ENCODE measurements at places on chromosomes 1 and 21.

GRCh38 chr1:177282976-177283375 is 112.2 kb downstream of the BRINP2 start:
- DNase-seq: no peak

GRCh38 chr1:19922015-19922688 is 1.3 kb downstream of the PLA2G2E start:
- DNase-seq: no peak

GRCh38 chr1:6531996-6532395 is 22.3 kb downstream of the NOL9 start:
- no peak for DNase-seq

DNA sequence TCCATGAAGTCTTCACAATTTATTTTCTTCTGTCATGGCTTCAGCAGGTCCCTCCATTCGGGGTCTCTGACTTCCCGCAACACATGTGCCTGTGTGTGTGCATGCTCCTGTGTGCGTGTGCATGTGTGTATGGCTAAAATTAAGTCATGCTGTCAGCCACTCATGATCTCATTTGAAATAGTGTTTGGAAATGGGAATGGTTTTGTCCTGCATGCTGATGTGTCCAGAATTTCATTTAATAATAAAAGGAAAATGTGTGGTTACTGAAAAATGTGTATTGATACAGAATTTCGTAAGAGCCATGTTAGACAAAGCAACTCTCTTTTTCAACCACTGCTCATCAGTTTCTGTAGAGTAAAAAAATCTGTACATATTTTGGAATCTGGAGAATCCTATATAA is 123.8 kb upstream of the PRDX6 start:
- DNase-seq: no peak

- no peak for DNase-seq
These were observed 48.7 kb downstream of the TESK2 start for GRCh38 chr1:45442272-45442671.

- DNase-seq: no peak
These were observed 78.4 kb downstream of the AK5 start for GRCh38 chr1:77360256-77360655.

DNA sequence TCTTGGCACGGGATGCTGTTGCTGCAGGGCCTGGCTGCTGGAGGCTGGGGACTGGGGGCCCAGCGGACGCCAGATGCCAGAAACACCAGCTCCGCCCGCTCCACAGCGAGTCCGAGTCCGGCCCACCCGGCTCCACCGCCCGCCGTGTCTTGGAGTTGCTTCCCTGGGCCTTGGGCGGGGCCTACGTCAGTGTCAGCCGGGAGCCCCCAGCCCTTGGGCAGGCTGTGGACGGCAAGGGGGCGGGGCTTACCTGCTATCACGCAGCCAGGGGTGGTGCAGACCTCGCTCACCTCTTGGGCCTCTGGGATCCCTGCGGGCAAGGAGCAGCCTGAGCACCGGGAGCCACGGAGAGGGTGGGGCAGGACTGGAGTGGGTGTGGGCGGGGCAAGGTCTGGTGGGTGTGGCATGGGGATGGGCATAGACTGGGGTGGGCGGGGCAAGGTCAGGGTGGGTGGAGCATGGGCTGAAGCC is 21.8 kb downstream of the MMEL1 start:
- DNase-seq: no peak

DNA sequence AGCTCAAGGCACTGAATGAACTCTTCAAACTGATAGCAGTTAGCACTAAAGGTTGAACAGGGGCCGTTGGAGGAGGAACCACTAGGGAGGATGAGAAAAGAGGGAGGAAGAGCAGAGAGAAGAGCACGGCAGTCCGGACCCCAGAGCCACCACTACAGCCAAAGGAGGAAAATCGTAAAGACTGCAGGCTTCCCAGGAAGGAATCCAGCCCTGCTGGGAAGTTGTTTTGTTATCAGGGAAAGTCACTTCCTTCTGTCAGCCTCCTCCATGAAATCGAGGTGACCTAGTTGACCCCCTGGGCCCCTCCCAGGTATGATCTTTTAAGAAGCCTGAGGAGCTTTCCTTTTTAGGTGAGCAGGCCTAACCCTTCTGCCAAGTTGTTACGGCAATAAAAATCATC is 88.2 kb downstream of the PBX1 start:
- DNase-seq: peak; percentile 88

- no peak for DNase-seq
These were observed 58.5 kb downstream of the TENT5C start for GRCh38 chr1:117664314-117664713.

GRCh38 chr1:113542221-113542701 is 151.9 kb downstream of the MAGI3 start:
- no peak for DNase-seq

- no peak for DNase-seq
These were observed 19.1 kb downstream of the KLHL20 start for GRCh38 chr1:173733912-173734311.

GRCh38 chr1:241332037-241332409 is 25.0 kb downstream of the RGS7 start:
- DNase-seq: no peak

DNA sequence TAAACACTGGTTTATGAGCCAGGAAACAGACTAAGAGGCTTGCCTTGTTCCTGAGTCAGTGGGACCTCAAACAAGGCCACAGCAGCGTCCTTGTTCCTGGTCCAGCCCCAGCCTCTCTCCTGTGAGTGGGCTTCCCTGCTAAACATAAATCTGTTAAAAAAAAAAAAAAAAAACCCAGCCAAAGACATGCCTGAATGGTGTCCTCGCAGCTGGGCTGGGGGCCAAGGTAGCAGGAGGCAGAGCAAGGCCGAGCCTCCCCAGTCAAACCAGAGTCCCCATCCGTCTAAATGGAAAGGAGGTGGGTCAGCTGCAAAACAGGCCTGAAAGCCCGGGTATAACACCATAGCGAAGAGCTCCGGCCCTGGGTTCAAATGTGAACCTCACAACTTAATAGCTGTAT is 18.1 kb upstream of the IFFO2 start:
- DNase-seq: no peak

GRCh38 chr1:85198864-85199263 is 2.0 kb downstream of the SYDE2 start:
- no peak for DNase-seq

DNA sequence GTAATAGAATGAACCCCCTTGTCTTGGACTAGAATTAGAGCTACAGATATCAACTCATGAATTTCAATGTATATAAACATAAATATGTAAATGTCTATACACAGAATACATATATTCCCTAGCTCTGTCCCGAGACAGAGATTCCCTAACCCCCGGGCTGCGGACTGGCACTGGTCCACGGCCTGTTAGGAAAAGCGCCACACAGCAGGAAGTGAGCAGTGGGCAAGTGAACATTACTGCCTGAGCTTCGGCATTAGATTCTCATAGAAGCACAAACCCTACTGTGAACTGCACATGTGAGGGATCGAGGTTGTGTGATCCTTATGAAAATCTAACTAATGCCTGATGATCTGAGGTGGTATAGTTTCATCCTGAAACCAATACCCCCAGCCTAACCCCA is 51.2 kb downstream of the PIK3R3 start:
- no peak for DNase-seq

- no peak for DNase-seq
These were observed 2.2 kb downstream of the GADD45A start for GRCh38 chr1:67687198-67687545.

DNA sequence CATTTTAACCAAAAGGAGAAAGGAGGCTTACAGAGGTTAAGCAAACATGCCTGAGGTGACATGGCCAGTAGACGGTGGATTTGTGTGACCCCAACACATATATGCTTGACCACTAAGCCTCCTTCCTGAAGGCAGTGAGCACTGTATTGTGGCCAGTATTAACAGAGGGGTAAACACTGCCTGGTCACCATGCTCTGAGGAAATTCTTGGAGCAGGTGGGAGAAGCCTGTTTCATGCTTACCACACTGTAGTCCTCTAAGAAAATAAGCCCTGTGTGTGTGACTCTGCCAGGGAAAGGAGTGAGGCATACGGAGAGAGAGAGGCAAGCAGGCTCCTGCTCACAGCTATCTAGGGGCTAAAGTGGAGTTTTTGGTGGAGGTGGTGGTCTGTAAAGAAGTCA is 102.7 kb downstream of the KCND3 start:
- DNase-seq: no peak

DNA sequence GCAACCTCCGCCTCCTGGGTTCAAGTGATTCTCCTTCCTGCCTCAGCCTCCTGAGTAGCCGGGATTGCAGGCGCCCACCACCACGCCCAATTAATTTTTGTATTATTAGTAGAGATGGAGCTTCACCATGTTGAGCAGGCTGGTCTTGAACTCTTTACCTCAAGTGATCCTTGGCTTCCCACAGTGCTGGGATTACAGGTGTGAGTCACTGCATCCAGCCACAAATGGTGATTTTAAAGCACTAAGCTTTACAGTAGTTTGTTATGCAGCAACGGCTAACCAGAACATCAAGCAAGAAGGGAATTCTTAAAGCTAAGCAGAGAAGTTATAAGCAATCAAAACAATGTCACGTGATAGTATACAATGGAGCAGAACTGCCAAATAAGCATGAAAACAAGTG is 65.7 kb downstream of the NVL start:
- DNase-seq: no peak

DNA sequence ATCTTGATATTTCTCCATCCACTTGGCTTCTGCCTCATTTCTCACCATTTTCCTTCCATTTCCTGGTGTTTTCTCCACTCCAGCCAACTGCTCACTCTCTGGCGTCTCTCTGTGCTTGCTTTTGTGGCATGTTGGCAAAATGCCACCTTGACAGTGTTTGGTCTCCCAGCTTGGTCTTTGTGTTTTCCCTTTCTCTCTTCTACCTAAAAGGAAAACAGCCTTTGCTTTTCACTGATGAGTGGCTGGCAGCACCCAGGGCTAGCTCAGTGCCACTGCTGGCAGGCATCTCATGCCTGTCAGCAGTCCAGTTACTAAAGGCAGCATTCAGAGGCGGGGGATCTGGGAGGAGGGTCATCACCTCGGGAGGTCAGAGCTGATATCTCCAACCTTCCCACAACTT is 55.3 kb upstream of the DSCAM start:
- no peak for DNase-seq

Data from uterus (tissue), 4 donors.